NCI-H524 (cell line): ENCODE measurements at places on chromosomes 3 and 15.
A peak's percentile ranks its signal among the peaks of the same experiment; 100 is the strongest.

GRCh38 chr3:138898301-138898700 is 48.6 kb downstream of the FOXL2 start:
- DNase-seq, result no peak

DNA sequence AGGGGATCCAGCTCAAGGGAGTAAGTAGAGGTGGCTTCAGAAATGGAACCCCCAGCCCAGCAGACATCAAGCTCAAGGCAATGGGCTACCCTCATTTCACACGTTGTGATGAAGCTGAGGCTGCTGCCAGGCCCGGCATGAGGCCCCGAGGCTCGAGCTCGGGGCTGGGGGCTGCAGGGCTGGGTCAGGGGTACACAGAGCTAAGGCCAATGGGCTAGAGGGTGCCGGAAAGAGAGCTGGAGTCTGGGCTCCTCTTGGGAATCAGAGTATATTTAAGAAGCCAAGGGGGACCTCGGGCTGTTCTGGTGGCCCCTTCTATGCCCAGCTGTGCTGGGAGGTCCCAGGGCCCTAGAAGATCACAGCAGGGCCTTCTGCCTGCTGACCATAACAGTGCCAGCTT is 7.4 kb downstream of the PRSS50 start:
- no peak for DNase-seq

- no peak for DNase-seq
These were observed 2.3 kb downstream of the RPLP1 start for GRCh38 chr15:69454953-69455352.

DNA sequence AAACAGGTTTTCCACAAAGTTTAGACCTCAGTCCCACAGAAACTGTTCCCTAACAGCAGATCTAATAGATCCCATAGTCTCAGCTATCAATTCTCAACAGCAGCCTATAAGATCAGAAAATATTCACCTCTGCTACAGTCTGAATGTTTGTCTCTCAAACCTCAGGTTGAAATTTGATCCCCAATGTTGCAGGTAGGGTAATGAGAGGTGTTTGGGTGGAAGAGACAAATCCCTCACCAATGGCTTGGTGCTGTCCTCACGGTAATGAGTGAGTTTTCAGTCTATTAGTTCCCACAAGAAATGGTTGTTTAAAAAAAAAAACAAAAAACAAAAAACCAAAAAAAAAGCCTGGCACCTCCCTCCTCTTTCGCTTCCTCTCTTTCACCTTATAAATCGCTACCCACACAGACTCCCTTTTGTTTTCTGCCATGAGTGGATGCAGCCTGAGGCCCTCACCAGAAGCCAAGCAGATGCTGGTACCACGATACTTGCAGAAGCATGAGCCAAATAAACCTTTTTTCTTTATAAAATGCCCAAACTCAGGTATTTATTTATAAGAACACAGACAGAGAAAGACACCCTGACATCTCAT is 14.2 kb downstream of the ZNF280D start:
- no peak for DNase-seq

- DNase-seq, result no peak
These were observed 29.7 kb downstream of the TMEM45A start for GRCh38 chr3:100522125-100522524.

DNA sequence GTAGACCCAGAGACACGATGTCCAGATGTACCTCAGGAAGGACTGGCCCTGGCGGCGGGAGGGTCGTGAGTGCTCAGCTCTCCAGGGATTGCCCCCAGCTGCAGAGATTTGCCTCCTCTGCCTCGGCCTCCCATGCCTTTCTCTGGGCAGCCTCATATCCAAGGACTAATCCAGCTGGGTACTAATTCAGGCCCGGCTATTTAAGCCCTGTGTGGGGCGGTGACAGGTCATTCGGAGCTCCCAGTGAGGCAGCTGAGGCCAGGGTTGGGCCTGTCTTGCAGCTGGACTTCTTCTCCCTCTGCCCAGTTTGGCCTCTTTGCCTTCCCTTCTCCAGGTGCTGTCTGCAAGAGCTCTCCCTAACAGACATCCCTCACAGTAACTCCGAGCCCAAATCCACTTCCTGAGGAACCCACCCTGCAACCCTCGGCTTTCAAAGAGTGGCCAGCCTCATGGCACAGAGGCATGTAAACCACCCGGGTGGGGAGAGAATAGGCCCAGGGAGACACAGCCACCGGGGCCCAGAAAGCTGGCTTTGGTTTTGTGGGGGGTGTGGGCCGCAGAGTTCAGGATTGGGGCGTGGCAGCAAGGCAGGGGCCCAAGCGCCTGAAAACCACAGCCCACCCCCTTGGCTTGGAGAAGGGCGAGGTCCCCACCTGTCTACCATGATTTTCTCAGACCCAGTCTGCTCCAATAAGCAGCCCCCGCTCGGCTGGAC is 85.8 kb downstream of the PPCDC start:
- no peak for DNase-seq

DNA sequence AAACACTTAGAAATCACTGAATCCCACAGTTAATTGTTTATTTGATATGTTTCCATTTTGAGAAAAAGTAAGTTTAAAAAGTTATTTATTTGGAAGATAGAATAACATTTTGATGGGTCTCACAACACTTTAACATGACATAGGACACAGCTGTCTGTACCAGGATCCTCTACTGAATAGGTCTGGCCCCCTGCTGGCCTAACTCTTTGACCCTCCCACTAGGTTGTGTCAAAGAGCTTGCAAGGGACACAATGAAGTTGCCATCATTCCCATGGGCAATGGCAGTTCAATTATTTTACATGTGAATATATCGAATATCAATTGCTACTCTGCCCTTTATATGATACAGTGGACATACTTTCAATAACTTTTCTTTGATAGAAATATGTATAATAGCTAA is 138.9 kb downstream of the EPHA3 start:
- no peak for DNase-seq

DNA sequence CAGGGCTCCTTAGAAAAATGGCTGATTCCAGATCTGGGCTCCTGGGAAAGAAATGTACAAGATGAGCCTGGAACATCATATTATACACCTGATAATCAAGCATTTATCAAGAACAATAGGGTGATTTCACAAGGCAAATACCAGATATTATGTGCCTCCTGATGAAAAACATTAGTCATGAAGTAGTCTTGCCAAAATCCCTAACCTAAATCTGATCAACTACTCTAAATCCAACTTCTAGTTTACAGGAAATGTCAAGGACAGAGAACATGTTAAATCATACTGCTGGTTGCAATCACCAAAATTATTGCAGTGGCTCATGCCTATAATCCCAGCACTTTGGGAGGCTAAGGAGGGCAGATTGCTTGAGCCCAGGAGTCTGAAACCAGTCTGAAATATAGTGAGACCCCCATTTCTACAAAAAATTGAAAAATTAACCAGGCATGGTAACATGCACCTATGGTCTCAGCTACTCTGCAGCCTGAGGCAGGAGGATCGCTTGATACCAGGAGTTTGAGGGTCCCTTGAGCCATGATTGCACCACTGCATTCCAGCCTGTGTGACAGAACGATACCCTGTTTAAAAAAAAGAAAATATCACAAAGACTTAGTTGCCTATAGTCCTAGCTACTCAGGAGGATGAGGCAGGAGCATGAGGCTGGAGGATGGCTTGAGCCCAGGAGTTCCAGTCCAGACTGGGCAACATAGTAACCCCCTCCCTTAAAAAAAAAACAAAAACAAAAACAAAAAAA is 34.9 kb upstream of the ATP13A3 start:
- no peak for DNase-seq

GRCh38 chr15:73476704-73477216 is 33.8 kb downstream of the REC114 start:
- no peak for DNase-seq

DNA sequence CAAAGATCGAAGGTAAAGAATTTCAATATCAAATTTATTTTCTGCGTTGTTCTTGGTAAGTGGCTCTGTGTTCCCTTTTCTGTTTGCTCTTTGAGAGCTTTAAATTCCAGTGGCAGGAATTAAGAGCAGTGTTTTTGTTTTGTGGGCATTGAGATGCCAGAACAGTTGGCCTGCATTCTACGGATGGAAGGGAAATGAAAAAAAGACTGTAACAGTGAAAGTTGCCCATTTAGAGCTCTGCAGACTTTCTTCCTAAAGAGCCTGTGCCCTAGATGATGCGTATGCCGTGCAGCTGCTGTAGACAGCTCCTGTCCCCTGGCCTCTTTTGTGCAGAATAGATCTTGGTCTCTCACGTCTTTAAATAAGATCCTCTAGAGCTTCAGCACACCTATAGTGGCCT is 58.8 kb downstream of the KAT2B start:
- no peak for DNase-seq

- no peak for DNase-seq
These were observed 171.7 kb downstream of the RORA start for GRCh38 chr15:61057376-61057775.

DNA sequence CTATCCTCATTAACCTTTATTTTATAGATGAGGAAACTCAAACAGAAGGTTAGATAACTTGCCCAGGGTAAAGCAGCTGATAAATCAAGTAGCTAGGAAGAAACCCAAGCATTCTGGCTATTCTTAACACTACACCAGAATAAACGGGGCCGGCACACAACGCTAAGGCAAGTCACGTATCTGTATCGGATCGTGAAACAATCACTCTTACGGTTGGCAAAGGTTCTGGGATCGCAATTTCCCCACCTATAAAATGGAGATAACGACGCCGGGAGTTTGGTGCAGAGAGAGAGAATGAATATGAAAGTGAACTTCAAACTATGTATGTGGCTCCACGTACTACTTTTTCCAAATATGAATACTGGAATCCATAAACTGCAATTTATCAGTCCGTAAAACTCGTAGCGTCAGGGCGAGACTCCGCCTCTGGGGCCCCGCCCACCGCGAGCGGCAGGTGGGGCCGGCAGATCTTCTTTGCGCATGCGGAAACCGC is 252 bp upstream of the ARMC8 start:
- peak; percentile 90 for DNase-seq

DNA sequence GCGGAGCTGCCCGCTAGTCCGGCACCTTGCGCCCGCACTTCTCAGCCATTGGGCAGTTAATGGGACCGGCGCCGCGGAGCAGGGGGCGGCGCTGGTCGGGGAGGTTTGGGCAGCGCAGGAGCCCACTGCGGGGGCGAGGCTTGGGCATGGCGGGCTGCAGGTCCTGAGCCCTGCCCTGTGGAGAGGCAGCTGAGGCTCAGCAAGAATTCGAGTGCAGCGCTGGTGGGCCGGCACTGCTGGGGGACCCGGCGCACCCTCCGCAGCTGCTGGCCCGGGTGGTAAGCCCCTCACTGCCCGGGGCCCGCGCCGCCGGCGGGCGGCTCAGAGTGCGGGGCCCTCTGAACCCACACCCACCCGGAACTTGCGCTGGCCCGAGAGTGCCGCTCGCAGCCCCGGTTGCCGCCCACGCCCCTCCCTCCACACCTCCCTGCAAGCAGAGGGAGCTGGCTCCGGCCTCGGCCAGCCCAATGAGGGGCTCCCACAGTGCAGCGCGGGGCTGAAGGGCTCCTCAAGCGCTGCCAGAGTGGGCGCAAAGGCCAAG is 835.0 kb downstream of the TBL1XR1 start:
- DNase-seq, result no peak

DNA sequence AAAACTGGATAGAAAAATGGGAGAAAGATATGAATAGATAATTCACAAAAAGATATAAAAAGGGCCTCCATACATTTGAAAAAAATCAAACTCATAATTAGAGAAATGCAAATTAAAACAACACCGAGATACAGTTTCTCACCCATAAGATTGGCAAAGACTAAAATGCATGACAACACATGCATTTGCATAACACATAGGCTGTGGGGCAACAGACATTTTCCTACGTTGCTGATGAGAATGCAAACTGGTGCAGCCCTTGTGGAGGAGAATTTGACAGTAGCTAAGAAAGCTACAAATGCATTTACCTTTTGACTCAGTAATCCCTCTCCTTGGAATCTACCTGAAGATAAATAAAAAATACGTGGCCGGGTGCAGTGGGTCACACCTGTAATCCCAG is 11.4 kb upstream of the CAND2 start:
- DNase-seq, result no peak

DNA sequence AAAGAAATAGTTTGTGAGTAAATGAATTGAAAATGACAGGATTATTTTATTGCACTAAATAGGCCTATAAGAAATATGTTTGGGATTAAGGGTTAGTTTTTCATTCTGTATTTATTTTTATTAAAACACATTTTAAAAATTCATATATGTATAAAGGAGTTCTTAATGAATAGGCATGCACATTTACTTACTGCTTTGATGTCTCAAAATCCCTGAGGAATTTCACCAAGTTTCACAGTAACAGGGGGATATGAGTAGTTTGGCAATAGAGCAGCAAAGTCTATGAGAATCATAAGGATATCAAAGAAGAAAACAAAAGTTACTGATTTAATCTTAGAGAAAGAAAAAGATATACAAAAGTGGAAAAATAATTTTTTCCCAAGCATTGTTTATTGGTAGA is 411.7 kb downstream of the NAALADL2 start:
- DNase-seq, result no peak

DNA sequence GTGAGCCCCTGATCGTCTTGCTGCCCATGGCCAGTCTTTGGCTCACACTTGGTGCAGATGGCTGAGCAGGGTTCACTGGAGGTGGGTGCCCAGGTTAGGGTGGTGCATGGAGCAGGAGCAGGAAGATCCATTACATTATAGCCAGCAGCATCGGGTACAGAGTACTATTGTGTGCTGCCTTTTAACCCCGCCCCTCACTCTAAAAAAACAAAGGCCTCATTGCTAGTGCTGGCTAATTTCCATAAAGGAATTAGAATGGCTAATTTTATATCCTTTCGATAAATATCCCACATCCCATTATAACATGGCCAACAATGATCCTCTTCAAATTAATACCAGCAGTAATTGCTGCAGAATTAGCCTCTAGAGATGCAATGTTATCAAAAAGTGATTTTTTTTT is 45.8 kb upstream of the PPP4R2 start:
- DNase-seq, result no peak

DNA sequence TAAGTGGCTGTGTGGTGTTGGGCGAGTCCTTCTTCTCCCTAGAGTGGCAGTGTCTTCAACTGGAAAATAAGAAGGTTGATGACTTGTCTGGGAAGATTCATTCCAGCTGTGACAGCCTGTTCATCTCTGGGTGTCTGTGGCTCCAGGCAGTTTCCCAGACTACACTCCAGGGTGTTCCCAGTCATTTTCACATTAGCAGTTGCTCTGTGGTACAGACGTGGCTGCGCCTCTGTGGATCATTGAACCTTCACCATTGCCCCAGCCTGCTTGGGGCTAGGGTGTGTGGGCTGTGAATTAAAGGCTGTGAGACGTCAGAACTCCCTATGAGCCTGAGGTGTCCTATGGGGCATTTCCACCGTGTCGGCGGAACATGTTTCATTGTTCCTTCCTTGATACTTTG is 239.6 kb upstream of the NR2E3 start:
- no peak for DNase-seq

- peak; percentile 84 for DNase-seq
These were observed 276.6 kb upstream of the NR2F2 start for GRCh38 chr15:96053781-96054428.

DNA sequence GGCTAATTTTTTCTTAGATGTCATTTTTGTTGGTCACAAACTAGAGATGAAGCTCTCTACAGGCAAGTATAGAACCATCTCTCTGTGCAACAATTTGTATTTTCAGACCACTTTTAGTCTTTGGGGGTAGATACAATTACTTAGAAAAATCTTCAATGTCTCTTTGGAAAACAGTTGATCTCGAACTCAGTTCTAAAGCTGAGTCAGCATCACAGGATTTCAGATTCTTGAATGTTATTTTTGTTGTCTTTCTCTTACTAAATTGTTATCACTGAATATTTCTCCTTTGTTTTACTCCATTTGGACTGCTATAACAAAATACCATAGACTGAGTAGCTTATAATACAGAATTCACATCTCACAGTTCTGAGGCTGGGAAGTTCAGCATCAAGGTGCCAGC is 1557.0 kb downstream of the SI start:
- DNase-seq, result no peak

- no peak for DNase-seq
These were observed 500.4 kb downstream of the SHQ1 start for GRCh38 chr3:72347819-72348319.
